ENCODE measurements at places on chromosomes 4 and X.

- DNase-seq = no peak
These were observed 107.7 kb upstream of the LRPAP1 start for GRCh38 chr4:3639613-3640586.

DNA sequence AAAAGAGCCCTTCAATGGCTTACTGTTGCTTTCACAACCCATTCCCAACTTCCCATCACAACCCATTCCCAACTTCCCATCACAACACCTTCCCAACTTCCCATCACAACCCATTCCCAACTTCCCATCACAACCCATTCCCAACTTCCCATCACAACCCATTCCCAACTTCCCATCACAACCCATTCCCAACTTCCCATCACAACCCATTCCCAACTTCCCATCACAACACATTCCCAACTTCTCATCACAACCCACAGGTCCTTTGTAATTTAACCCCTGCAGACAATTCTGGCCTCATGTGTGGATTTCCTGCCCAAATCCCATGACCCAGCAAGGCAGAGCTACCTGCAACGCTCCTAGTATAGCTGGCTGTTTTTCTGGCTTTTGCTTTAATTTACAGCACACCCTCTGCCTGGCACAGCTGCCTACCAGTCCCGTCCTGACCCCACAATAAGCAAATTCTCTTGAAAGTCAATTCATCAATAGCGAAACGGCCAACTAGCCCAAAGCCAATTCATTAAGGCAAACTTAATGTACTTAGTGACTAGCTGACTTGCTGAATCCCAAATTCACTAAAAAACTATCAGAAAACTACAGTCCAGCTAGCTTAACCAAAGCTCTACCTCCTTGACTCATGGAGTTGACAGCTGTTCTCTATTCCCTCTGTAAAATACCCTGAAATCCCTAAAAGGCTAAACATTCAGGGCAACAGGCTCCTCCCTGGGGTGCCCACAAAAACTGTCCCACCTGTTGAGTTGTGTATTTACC, 75.6 kb downstream of the AFAP1 start:
- DNase-seq = no peak

DNA sequence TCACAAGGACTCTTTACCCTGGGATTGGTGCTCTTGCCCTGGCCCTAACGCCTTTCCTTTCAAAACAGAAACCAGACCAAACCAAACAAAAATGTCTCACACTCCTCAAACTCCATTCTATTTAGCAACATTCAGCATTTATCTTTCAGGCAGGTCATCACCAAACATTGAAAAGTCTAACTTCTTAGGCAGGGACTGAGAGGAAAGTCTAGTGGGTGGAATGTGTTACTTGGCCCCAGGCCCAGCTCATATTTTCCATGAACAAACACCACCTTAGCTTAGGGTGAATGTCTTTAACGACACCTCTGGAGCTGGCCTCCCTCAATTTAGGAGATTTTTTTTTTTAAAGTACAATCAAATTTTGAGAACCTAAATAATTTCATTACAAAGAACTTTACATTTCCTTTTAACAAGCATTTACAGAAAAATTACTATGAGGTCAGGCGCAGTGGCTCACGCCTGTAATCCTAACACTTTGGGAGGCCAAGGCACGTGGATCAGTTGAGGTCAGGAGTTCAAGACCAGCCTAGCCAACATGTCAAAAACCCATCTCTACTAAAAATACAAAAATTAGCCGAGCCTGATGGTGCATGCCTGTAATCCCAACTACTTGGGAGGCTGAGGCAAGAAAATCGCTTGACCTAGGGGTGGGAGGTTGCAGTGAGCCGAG, 10.2 kb upstream of the N4BP2 start:
- no peak for DNase-seq

GRCh38 chr4:139535228-139535870, 20.7 kb downstream of the SETD7 start:
- no peak for DNase-seq

DNA sequence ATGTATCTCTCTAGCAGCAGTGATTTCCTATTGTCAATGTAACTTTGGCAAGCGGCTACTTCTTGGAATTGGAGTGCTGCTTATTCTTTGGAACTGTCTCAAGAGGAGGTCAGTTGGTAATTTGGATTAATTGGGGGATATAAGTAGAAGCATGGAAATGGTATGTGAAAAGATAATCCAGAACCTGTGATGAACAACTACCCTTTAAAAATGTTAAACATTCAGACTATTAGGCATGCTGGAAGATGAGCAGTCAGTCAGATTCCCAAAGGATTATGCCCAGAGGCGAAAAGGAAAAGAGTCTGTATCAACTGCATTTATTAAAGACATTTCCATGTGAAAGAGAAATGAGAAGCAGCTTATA, 62.5 kb downstream of the SEC24D start:
- no peak for DNase-seq

DNA sequence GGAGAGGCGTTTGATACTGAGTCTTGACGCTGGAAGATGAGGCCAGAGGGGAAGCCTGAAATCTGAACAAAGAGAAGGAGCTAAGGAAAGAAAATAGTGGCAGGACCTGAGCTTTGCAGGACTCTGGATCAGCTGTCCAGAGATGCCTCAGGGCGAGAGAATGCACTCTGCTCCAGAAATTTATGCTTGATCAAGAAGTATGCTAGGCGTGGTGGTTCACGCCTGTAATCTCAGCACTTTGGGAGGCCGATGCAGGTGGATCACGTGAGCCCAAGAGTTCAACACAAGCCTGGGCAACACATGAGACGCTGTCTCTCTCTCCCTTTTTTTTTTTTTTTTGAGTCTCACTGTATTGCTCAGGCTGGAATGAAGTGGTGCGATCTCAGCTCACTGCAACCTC, 1.9 kb downstream of the TRIM75 start:
- no peak for DNase-seq

GRCh38 chr4:48588230-48589097, 98.4 kb downstream of the ZAR1 start:
- no peak for DNase-seq

- DNase-seq = no peak
These were observed 9.5 kb downstream of the HPGD start for GRCh38 chr4:174512745-174513144.

DNA sequence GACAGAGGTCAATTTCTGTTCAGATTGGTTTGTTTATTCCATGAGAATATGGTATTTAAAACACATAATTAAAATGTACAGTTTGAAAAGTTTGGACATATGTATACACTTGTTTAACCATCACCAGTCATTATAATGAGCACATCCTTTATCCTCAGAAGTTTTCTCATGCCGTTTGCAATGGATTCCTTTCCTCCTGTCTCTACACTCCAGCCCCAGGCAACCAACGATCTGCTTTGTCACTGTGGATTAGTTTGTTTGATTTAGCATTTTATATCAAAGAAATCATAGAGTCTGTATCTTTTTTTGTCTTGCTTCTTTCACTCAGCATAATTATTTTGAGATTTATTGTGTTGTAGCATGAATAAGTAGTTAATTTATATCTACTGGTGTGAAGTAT, 243.0 kb upstream of the TRAM1L1 start:
- DNase-seq = no peak

- DNase-seq = peak; percentile 34
These were observed 2.7 kb upstream of the GEMIN8 start for GRCh38 chrX:14032406-14032805.
